ENCODE measurements at places on chromosomes 11 and 22.

DNA sequence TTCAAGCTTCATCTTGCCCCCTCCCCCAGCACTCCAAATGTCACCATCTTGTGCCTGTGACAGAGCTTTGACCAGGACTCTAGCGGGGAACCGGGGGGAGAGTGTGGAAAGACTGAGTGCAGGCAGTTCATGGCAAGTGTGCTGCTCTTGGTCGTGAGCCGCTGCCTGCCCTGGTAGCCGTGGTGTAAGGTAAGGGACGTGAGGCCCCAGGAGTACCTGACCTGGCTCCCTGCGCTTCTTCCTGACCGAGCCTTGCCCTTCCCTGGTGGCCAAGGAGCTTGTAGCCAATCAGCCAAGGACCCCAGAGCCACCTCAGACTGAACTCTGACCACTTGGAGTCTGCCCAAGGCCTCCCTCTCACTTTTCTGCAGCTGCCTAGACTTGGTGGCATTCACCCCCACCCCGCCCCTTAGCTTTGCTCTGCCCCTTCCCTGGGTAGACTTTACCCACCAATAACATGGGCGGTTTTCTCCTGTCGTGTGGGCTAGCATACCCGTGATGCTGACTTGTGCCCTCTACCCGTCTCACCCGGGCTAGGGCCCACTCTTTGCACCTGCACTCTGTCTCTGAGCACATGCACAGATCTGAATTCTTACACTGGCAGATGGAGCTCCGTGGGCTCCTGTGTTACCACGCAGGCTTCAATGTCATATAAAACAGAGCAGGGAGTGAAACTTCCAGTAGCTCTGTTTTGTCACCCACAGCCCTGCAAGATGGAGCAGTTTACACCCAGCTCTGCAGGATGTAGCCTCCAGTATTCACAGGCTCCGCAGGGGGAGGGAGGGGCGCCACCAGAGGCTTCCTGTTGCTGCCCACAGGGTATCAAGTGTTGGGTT, 1.5 kb downstream of the DGKZ start:
- DNase-seq, result no peak

DNA sequence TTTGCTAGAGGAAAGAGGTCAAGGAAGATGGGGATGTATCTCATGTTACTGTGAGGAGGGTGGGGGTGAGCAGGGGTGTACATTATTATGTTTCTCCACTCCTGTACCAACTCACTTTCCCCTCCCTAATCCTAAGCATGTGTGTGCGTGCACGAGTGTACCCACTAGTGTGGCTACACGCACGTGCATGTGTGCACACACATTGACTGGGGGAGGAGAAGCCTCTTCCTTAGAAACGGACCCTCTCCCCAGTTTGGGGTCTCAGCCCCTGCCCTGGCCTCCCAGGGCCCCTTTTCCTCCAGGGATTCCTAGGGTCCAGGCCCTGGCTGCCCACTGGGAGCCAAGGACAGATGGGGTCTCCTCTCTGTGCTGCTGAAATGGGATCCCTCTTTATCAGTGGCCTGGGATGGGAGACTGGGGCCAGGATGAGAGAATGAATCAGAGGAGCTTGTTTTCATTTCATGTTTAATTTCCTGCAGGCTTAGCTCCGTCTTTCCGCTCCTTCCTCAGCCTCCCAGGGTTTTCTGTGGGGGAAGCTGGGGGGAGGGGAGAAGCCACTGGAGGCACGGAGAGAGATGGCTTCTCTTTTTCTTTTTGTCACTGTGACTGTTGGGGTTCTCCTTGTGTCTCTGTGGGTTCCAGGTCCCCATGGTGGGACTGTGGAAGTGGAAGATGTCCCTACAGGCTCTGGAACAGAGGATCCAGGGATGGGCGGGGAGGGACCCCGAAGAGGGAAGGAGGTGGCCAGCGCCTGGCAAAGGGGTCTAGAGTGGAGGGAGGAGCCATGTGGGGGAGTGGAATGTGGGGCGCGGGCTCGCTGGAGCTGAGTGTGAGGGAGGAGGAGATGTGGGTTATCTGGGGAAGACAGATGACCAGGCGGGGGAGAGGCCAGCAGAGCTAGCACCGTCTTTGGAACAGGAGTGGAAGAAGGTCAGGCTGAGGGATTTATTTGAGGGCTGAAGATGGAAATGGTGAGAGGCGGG, 40.3 kb downstream of the ALX4 start:
- no peak for DNase-seq

DNA sequence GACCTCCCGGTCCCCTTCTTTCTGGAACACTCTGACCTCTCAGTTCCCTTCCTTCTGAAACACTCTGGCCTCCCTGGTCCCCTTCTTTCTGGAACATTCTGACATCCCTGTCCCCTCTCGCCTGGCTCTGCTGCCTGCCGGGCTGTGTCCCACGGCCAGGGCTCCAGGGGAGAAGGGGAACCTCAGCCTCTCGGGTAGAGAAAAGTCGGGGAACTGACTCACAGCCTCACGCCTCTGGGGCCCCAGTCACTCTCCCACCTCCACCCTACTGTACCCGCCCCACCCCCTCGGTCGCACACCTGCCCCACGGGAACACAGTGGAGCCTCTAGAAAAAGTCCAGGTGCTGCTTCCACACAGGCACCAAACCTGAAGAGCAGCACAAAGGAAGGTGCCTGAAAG, 93.3 kb downstream of the BRD1 start:
- DNase-seq, result no peak

DNA sequence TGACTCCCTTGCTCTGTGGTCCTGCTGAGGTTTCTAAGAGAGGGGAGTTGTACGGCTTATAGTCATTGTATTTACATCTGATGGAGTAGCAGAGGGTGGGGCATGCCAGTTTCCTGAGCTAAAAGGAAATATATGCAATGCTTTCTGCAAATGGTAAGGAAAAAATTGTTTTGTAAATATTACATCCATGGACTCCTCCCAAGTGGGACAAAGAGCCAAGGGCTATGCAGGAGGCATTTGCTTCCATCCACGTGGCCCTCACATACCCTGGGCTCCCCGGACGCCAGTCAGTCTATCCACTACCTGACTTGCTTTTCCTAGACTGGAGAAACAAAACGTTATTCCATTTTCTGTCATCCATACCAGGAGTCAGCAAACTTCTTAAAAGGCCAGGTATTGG, 59.7 kb upstream of the PITPNB start:
- no peak for DNase-seq

DNA sequence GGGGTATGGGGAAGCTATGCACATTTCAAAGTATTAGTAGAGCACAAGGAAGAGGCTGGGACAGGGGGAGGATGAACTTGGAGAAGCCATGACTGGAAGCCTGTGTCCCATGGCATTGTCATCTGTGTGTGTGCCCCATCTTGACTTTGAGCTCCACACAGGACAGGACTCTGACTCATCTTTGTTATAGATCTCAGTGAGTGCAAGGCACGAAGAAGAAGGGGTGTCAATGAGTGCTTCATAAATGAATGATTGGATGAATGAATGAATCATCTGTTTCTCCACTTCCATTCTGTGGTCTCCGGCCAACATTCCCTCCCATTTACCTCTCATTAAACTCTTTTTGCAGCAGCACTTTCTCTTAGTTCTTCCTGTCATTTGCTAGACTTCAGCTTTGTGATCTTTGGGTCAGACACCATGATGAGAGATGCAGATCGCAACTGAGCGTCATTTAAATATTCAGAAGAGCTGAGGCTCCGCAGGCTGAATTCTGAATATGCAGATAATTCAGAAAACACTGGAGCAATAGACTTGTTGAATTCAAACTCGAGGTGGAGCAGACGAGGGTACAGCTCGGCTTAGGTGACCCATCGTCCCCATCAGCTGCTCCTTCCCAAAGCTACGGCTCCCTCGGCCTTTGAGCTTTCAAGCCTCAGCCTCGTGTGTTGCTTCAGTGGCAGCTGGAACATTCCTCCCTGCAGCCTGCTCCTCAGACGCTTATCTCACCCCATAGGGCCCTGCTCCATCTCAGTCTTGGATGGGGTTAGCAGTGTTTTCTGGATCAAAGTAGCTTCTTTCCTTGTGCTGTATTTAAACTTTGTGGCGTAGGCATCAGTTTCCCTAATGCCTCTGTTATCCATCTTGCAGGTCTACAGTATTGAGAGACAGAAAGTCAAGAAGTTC, 30.8 kb downstream of the APOL3 start:
- no peak for DNase-seq

GRCh38 chr22:33850724-33851123, 69.6 kb downstream of the LARGE1 start:
- no peak for DNase-seq
